Hematopoietic multipotent progenitor cell treated with erythropoietin and hydrocortisone succinate and interleukin-3 and kit ligand, for 17 days (in vitro differentiated cells): ENCODE measurements at places on chromosomes 5 and 9.
A peak's percentile ranks its signal among the peaks of the same experiment; 100 is the strongest.

DNA sequence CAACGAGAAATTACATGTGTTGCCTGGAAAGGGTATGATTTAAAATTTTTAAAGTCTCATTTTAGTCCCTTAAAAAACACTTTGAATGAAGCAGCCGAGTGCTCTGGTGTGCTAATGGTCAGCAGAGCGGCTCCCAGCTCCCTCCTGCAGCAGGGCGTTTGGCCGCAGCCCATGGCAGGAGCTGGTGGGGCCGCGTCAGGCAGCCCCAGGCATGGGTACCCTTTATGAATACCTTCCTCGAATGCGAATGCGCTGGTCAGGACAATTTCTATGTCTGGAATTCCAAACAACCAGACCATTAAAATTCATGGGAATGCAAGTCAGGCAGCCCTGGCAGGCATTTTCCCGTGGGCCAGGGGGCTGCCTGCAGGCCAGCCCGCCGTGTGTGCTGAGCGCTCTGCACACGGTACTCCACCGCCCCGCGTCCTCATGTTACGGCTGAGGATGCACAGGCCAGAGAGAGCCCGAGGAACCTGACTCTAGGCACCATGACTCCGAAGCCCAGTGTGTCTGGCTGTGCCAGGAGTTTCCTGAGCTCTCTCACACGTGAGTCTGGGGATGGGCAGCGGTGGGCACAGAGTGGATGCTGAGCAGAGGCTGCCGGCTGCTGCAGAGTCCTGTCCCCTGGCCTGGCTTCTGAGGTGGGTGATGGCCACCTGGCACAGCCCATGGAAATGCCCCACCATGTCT is 123.7 kb downstream of the WNK2 start:
- DNase-seq = no peak

- DNase-seq = no peak
These were observed 71.4 kb downstream of the MYO10 start for GRCh38 chr5:16864631-16865131.

DNA sequence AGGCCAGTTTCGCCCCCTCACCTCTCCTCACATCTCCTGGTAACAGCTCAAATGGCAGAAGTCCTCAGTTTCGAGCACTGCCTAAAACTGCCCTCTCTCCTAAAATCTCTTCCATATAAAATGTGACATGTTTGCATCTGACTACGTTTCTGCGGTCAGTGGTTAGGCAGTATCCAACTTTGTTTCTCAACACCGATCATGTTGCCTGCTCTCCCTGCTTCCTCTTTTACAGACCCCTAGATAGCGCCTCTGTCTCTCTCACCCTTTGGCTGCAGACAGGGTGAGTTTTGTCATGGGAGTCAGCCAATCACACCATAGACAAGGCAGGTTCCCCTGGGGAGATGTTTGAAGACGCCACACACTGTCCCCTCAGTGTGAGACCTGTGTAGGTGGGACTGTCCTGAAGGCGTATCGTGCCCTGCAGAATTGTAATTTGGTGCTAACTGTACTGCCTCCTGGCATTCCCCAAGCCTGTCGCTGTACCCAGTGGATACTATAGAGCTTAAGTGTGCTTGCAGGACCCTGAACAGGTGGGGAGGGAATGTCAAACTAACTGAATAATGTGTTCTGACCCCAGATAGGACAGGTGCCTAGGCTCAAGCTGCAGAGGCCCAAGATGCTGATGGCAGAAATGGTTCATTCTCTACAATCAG is 1.1 kb downstream of the HEXB start:
- DNase-seq = peak; percentile 13

DNA sequence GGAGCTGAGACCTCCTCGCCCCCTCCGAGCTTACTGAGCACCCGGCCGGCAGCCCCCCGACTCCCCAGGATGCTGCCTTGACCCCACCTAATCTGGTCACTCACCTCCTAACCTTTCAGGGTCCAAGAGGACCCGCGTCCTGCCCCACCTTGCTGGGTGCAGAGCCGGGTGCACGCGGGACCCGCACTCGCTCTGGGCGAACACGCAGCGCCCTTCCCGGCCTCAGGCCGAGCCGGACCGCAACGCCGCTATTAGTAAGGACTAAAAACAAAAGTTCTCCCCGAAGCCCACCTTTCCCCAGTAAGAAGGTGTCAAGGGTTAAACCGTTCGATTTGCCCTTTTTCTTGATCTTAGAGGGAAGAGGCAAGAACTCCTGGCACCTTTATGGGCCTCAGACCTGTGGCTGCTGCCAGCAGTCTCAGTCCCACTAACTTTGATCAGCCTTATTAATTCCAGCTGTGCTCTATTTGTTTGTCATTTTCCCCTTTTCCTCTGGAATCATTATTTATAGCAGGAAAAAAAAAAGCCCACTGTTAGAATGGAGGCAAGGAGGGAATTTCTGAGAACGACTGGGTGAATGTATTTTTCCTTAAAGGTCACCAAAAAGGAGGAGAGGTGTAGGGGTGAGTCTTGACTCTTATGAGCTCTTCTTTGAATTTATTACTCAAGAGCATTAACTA is 10.5 kb downstream of the IRX2 start:
- DNase-seq = no peak

DNA sequence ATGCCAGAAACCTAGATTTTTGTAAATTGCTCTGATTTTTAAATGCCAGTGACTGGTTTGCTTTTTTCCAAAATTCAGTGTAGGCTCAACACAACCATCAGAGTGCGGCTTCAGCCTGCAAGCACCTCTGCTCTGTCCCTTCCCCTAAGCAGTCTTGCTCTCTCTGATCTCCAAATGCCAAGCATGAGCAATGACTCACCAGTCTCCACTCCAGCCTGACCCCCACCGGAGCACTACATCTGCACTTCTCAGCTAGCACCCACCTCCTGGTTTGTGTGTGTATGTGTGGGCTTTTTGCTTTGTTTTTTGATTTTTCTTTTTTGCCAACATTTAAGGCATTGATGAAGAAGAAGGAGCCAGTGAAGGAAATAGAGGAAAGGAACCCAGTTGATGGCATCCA is 61.4 kb upstream of the ADRA1B start:
- no peak for DNase-seq

- DNase-seq = no peak
These were observed 7.4 kb downstream of the FIBCD1 start for GRCh38 chr9:130931508-130932254.

DNA sequence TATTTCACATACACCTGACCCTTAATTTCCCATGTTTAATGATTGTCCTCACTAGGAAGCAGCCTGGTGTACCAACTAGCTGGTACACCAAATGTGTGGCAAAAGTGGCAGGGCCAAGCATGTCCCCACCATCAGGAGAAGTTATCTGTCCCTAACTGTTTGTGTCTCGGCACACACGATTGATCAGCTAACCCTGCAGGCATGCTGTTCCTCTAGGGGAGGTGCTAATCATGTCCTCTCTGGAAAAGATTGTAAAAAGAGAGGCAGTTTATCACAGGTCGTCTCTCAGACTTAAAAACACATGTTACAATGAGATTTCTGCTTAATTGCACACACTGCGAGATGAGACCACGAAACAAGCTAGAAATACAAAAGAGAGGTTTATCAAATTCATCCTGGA is 342.7 kb downstream of the DIRAS2 start:
- no peak for DNase-seq

GRCh38 chr5:149799965-149800516 is 69.9 kb downstream of the PPARGC1B start:
- no peak for DNase-seq

- no peak for DNase-seq
These were observed 136.5 kb downstream of the MEF2C start for GRCh38 chr5:88746438-88746882.

- DNase-seq = no peak
These were observed 32.9 kb downstream of the TRPC7 start for GRCh38 chr5:136332223-136333015.

DNA sequence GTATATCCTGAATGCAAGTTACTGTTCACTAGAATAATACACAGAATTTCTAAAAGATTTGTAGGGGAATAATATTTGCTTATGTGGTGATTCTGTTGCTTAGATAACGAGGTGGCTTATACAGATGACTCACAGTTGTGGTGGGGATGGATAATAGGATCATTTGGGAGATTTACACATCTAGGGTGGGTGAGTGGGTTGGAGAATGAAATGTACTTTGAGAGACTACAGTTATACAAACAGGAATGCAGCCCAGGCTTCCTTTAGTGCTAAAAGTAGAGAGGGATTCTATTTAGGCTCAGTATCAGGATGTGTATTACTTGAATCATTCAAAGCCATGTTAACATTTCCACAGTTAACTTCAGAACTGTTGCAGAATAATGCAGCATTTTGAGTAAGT is 1.8 kb downstream of the CTXN3 start:
- no peak for DNase-seq

- DNase-seq = no peak
These were observed 447.2 kb downstream of the PDE4D start for GRCh38 chr5:59446356-59446755.

DNA sequence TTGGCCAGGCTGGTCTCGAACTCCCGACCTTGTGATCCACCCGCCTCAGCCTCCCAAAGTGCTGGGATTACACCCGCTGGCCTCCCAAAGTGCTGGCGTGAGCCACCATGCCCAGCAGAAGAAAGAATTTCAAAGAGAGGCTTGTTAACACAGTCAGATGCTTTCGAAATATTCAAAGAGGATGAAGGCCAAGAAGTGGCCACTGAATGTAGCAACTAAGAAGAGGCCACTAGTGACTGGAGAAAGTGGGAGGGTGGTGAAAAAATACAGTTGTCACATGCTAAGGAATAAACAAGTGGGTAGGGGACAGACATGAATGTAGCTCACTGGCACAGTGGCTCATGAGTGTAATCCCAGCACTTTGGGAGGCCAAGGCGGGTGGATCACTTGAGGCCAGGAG is 13.0 kb upstream of the TPM2 start:
- DNase-seq = no peak

GRCh38 chr9:135601988-135602387 is 37.4 kb downstream of the GLT6D1 start:
- no peak for DNase-seq

GRCh38 chr5:86974955-86975354 is 292.7 kb upstream of the RASA1 start:
- DNase-seq = no peak

- no peak for DNase-seq
These were observed 3.1 kb upstream of the HRH2 start for GRCh38 chr5:175654807-175655206.

DNA sequence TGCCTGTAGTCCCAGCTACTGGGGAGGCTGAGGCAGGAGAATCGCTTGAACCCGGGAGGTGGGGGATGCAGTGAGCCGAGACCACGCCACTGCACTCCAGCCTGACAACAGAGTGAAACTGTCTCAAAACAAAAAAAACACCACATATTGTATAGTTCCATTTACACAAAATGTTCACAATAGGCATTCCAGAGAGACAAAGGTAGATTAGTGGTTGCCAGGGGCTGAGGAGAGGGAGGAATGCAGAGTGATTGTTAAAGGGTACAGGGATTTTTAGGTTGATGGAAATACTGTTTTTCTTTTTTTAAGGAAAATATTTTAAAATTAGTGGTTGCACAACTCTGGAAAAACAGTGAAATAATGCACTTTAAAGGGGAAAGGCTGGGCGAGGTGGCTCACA is 19.6 kb downstream of the ETF1 start:
- no peak for DNase-seq

- DNase-seq = no peak
These were observed 16.4 kb downstream of the RAB14 start for GRCh38 chr9:121185178-121185745.

DNA sequence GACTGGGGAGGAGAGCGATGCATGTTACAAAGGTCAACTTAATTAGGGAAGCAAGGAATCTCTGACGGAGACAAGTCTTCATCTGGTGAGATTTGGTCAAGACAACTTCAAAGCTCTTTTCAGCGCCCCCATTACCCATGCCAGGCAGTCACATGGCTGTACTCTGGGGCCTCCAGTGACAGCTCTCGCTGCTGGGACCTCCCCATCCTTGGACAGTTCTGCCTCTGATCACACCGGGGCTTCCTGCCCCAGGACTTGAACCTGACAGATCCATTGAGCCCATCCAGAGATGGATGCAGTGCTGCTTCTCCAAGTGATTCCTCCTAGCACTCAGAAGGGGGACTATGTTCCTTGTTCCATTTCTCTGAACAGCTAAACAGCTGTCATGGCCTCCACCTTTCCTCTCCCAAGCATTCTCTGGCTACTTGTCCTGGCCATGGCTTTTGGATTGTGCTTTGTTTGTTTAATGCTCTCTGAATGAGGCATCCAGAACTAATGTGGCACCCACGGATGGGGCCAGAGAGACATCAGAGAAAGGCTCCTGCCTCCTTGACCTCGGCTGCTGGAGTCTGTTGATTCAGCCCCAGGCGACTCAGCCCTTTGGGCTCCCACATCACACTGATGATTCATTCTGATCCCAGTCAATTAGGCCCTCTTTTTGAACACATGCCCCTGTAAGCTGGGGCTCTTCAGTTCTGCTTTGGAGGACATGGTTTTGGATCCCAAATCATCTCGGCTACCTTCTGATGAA is 122.1 kb upstream of the ADAMTS16 start:
- no peak for DNase-seq

DNA sequence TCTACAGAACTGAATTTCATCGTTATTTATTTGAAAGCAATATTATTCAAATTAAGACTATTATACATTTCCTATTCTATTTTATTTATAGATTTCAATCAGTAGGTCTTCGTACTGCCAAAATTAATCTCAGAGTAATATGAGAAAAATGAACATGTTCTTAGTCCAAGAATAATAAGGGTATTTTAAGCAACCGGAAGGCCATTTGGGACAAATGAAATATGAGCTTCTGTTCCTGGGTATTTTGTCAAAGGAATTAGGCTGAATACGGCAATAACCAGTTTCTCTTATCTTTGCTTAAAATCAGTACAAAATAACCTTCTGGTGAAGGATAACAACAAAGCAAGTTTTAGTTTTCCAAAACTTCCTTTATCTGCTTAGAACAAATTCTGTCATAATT is 410.3 kb upstream of the PRR16 start:
- DNase-seq = no peak

DNA sequence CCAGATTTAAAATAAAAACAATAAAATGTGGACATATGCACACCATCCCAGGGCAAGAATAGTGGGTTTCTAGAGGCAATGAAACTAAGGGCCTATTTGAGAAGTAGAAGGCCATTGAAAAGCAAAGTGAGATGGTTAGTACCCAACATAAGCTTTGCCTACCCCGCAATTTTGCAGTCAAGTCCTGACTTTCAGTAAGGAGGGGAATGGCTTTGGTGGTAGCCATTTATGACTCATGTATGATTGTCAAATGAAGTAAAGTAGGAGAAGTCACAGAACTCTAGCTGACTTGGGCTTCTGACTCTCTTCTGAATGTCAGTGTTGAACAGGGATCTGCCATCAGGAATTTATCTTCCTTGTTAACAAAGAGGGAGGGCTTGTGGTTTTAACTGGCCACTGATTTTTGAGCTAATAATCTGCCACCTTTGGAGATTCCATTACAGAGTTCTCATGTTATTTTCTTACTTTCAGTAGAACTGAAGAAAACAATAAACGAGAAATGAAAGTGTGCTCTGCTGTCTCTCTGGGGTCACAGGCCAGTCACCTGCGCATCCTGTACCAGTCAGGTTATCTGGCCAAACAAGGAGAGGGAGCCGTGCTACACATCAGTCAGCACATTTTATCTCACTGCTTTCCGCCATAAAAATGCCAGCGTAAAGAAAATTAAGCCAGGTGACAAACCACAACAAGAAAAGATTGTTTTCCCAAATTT is 14.3 kb upstream of the SNCAIP start:
- DNase-seq = no peak
